ENCODE measurements at places on chromosomes 3 and 15.

DNA sequence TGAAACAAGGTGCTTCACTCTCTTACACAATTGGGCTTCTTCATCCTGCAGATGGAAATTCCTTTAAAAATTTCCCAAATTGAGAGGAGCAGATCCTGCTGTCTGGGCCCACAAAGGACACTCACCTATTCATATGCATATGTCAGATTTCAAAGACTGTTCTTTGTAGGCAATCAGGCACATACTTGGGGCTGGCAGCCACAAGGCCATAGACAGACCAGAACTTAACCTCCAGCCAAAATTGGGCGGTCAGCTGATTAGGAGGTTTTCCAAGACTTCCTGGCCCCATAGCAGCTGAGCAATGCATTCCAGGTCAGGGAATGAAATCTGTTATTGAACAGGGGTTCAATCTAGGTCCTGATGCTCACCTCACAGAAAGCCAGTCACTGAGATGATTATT is 15.0 kb upstream of the HPS3 start:
- DNase-seq = no peak

GRCh38 chr3:119628816-119629445 is 31.2 kb downstream of the PLA1A start:
- DNase-seq = no peak

DNA sequence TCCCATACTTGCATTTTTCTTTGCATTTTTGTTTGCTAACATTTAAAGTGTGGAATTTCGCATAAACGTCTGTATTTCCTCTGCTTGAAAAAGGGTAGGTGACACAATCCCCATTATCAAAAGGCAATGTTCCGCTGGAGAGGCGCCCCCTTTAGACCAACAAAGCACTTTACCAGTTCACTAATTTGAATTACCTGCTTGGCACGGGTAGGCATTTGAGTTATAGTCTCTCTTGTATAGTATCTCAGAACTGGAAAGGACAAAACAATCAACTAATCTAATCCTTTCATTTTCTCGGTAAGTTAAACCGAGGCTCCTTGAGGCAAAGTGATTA is 775 bp upstream of the CCDC39 start:
- no peak for DNase-seq

- no peak for DNase-seq
Measured at GRCh38 chr3:129424185-129424841, 4.1 kb downstream of the EFCAB12 start.

DNA sequence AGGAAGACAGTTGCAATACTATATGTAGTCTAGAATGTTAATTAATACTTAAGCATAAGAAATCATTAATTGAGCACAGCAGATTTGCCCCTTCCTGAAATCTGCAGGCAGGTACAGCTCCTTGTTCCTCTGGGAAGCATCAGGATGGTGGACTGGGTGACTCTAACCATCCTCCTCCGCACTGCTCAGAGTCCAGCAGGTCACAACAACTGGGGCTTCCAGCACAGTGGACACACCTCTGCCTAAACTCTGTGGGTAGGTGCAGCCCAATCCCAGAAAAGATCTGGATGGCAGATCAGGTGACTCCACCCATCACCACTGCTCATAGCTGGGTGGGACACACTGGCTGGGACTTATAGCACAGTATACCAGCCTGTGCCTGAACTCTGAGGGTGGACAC is 189.9 kb upstream of the TMCO5A start:
- no peak for DNase-seq

- no peak for DNase-seq
Measured at GRCh38 chr3:159332535-159333099, 530.8 kb downstream of the MFSD1 start.

DNA sequence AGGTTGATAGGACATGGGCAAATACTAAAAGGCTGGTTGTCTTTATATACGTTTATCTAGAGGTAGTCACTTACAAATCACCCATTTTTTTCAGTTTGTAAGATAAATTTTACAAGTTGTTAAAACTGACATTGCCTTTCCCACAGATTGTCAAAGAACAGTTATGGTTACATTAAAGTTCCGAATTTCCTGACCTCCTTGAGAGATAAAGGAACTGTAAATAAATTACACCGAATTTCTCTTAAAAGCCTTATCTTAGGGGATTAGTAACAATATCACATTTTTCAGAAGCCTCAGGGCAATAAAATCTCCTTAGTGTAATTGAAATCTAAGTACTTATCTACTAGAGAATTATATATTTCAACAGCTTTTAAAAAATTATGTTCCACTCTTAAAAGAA is 49.5 kb downstream of the ZPLD1 start:
- DNase-seq = no peak

GRCh38 chr15:84947947-84948830 is 33.5 kb upstream of the PDE8A start:
- DNase-seq = peak; percentile 58

DNA sequence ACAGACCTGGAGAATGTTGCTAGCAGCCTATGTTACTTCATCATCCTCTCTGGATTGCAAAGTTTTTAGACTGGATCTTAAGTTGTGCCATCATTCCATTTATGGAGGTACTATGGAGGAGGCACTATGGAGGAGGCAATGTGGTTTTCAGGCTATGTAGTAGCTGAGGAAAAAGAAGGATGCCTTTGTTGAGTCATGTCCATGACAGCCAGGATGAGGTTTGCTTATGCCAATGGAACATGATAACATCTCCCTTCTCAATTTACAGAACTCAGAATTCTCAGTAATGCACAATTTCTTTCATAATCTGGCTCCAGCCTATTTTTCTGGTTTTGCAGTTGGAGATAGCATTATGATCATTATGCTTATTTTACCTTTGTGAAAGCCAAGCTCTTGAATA is 65.9 kb upstream of the TMEM108 start:
- DNase-seq = no peak

DNA sequence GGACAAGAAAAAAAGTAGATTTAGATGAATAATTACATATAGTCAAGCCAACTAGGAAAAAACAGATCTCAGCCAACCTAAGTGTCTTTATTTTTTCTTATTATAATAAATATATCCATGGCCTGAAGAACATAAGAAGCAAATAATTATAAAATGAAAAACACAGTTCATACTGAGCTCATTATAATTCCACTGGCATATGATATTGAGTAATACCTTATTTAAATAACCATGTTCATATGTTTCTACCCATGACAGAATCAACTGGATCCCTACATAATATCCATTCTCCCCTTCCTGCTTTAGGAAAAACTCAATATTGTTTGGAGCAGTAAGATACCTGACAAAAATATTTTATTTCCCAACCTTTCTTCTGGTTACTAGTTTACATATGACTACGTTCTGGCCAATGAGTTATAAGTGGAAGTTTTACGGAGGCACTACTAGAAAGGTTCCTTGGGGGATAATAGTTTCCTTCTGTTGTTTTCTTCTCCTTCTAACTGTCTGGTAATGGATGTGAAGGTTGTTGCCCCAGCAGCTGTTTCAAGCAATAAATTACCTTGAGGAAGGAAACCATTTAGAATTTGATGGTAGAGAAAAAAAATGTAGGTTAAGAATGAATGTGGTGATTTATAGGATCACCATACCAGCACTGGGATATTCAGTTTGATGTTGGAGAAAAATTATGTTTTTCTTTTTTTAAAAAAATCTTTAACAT is 184.1 kb upstream of the MBNL1 start:
- no peak for DNase-seq

GRCh38 chr15:53129121-53129904 is 339.2 kb upstream of the ONECUT1 start:
- no peak for DNase-seq

- DNase-seq = no peak
Measured at GRCh38 chr3:194757647-194758061, 72.0 kb downstream of the FAM43A start.

DNA sequence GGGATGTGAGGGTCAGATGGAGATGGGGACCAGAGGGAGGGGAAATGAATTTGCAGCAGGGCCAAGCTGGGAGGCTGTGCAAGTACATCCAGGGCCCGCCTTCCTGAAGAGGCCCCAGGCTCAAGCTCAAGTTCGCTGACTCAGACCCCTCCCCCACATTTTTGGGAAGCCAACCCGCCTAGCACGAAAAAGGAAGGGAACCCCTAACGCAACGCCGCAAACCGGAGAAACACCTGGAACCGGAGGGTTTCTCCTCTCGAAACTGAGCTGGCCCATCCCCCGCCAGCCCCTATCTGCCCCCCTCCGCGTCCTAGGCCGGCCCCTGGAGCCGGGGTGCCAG is 624 bp downstream of the AP3B2 start:
- DNase-seq = no peak

DNA sequence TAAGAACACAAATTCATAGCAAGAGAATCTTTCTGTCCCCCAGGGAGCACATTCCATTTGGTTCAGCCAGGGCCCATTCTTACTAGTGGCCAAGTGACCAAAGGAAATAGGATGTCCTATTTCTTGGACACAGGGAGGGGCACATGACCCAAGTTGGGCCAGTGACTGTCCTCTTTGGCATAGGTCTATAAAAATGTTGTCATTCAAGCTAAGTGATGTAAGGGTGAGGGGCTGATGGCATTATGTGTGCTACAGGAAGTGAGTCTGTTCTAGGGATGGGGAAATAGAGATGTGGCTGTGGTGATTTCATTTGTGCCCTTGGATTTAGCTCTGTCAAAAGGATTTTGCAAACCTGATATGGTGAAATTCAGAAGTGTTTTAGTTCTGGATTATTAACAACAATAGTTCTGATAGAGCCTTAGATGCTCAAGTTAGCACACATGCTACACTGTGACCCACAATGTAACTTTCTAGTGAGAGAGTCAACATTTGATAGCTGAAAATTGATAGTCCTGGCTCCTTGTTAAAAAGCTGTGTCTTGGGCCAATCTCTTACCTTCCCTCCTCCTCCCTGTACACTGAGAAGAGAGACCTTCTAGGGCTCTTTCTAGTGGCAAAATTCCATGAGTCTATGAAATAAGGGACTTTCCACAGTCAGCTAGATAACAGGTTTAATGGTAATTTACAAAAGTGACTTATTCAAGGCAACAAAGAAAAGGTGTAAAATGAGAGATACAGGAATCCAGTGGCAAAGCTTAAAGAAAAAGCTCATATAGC is 117.2 kb downstream of the THRB start:
- no peak for DNase-seq

DNA sequence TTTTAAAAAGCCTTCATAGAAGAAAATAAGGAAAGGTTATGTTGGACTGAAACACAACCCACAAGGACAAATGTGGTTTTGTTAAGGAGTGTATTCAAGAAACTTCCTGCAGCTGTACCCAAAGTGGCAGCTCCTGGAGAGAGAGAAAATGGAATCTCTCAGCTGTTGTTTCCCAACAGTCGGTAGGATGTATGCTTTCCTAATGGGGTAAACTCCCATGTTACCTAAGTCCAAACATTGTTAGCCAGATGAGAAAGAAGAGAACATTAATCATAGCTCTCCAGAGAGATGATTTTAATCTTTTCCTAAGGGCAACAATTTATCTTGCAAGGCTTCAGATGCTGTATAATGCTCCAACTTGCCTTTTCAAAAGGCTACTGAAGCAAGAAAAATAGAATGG is 22.6 kb upstream of the TEX9 start:
- DNase-seq = no peak

DNA sequence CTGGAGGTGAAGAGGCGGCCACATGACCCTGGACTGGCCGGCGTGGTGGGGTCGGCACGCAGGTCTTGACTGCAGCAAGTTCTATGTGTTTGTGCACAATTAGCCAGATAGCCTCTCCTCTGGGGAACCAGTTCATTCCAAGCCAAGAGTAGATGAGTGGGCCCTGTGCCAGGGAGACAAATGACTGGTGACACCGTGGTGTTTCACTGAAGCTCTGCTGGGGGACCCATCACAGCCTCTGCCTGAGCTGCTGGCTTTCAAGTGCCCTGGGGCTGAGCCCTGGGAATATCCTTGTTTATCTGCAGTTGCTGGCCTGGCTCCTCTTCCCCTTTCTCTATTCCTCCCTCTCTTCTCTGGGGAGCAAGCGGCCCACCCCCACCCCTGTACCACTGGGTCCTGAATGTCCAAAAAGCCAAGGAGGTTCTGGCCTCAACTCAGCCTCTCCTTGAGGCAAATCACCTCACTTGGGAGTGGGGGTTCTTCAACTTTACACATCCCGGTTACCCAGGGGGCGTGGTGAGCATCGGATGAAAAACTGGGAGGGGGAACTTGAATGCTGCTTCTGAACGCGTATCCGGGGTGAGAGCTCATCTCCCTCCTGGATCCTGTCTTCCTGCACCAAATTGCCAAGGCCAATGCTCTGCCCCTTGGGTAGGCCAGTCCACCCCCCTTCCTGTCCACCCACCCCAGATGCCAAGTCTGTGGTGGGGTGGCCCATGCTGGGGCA is 199.6 kb upstream of the LYSMD4 start:
- no peak for DNase-seq

DNA sequence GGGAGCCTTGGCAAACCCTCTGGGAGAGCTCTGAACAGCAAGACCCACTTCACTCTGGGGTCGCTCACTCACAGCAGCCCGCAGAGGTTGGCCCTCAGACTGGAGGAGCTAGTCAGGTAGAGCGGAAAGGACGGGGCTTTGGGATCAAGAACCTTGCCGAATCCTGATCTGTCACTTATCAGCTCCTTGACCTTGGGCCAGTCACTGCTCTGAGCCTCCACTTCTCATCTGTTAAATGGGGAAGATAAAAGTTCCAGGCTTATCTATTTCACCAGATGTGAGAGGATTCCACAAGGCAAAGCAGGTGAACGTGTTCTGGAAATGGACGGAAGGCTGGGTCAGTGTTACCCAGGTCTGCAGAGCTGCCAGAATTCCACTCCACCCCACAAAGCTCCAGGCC is 29.4 kb downstream of the SEMA5B start:
- DNase-seq = no peak

GRCh38 chr3:124768812-124769211 is 38.6 kb downstream of the UMPS start:
- no peak for DNase-seq

DNA sequence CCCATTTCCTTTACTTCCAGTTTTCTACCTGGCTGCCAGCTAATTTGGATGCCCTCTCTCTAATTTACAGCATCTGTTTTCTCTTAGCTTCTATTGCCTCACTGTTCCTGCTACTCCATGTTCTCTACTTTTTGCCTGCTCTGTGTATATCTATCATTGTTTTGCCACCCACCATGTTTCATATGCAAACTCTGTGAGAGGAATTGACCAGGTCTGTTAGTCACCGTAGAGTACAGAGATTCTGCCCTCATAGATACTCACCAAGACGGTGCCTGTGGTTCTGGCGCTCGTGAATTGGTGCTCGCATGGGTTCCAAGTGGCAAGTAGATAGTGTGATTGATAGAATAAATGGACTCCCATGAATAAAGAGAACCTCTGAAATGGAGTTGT is 288.8 kb downstream of the CNTN6 start:
- no peak for DNase-seq

DNA sequence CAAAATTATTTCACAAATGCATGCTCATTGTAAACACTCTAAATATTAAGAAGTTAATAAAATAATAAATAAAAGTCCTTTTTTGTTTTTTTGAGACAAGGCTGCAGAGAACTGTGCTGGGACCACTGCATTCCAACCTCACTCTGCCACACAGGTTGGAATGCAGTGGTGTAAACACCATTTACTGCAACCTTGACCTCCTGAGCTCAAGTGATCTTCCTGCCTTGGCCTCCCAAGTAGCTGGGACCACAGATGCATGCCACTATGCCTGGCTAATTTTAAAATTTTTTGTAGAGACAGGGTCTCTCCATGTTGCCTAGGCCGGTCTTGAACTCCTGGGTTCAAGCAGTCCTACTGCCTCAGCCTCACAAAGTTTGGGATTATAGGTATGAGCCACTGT is 578.4 kb downstream of the ZIC1 start:
- peak; percentile 66 for DNase-seq
